ENCODE measurements at places on chromosomes 3 and 15. TPM values are rescaled to one million over a fixed set of nuclear protein-coding genes. Genes with fewer than 3 reads are reported as not detected.

- DNase-seq, result no peak
These were observed 4.2 kb downstream of the EDEM1 start for GRCh38 chr3:5191555-5192304.

CLDN1 gene
- total RNA-seq, result 197 TPM

- DNase-seq, result no peak
These were observed 36.6 kb upstream of the ALDH1A3 start for GRCh38 chr15:100842756-100843730.

DNA sequence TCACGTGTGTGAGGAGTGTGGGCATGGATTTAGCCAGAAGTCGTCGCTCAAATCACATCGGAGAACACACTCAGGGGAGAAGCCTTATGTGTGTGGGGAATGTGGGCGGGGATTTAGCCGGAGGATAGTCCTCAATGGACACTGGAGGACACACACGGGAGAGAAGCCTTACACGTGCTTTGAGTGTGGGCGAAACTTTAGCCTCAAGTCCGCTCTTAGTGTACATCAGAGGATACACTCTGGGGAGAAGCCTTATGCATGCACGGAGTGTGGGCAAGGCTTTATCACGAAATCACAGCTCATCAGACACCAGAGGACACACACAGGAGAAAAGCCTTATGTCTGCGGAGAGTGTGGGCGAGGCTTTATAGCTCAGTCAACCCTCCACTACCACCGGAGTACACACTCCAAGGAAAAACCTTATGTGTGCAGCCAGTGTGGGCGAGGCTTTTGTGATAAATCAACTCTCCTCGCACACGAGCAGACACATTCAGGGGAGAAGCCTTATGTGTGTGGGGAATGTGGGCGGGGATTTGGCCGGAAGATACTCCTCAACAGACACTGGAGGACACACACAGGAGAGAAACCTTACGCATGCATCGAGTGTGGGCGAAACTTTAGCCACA is 28.1 kb downstream of the ZNF589 start:
- peak; percentile 19 for DNase-seq

GRCh38 chr3:10279384-10280176 is 13.2 kb downstream of the GHRL start:
- DNase-seq, result no peak

GRCh38 chr15:101600035-101600434 is 52.1 kb downstream of the TM2D3 start:
- no peak for DNase-seq

DNA sequence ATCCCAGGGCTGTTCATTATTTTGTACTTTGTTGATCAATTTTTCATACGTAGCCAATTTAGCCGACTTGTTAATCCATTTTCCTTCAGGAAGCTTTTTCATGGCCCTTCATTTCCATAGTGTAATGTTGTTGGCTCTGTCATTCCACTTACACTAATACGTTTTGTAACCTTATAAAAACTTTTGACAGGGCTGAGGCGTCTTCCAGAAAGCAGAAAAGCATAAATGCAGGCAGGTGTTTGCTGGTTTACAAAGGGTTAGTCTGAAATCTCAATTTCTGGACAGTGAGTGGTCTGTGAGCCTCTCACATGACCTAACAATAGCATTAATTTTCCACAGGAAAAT is 444.0 kb downstream of the OTOL1 start:
- no peak for DNase-seq

NUP210 gene
- total RNA-seq, result 8.4 TPM

GRCh38 chr3:74315291-74315690 is 299.2 kb downstream of the CNTN3 start:
- DNase-seq, result no peak

DNA sequence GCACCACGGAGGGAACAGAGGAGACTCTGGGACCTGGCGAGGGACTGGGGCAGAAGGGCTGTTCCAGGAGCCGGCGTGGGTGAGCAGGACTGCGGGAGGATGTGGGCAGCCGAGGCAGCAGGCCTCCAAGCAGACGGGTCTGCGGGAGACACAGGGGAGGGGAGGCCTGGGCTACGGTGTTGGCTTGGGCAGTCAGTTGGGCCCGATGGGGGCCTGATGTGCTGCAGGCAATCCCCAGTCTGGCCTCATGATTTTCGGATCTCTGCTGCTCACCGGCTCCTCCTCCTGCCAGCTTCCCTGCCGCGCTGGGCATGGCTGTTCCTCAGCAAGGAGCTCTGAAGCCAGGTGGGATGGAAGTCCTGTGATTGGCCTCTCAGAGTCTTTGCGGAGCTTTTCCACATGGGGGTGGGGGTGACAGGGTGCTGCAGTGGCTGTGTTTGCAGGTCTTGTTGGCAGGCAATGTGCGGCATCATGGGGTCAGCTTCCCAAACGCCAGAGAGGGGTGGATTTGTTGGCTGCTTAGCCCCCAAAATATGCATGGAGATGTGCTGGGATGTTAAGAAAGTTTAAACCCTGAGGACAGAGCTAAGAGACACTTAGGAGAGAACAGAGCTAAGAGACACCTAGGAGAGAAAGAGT is 19.3 kb downstream of the MINAR1 start:
- DNase-seq, result no peak

DNA sequence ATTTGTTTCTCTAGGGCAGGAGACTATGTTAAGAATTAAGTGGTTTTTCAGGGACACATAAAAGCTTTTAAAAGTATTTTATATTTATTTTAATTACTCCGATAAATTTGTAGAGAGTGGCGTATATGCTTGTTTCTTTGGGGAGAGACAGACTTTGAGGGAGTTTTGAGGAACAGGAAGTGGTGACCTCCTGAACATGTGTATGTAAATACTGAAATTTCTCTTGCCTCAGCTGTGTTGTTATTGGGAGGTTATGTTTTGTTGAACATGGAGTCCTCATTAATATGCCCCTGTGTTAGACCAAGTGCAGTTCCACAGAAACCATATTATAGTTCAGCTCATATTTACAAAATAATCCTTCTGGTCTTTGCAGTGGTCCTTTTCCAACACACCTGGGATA is 41.8 kb upstream of the UTS2B start:
- no peak for DNase-seq

- no peak for DNase-seq
These were observed 111.6 kb downstream of the TIGIT start for GRCh38 chr3:114405202-114405990.

- DNase-seq, result no peak
These were observed 342.3 kb upstream of the DPPA4 start for GRCh38 chr3:109679664-109680063.

PAK6 gene
- 9.3 TPM for total RNA-seq

HTD2 gene
- 11.5 TPM for total RNA-seq

DNA sequence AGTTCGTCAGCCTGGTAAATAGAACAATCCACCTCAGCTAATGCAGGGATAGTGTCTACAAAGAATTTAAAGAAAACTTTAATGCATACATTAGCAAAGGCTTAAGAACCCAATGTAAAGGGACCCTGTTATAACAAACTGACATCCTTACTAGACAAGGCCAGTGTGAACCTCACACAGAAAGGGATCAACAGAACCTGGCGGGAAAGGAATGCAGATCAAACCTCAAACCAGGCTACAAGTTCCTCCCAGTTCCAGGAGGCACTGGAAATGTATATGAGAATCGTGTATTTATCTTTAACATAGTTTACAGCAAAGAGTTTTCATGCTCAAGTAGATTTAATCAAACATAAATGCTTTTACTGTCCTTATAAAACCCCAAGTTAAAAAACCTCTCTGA is 37.6 kb upstream of the ATP11B start:
- DNase-seq, result no peak

DNA sequence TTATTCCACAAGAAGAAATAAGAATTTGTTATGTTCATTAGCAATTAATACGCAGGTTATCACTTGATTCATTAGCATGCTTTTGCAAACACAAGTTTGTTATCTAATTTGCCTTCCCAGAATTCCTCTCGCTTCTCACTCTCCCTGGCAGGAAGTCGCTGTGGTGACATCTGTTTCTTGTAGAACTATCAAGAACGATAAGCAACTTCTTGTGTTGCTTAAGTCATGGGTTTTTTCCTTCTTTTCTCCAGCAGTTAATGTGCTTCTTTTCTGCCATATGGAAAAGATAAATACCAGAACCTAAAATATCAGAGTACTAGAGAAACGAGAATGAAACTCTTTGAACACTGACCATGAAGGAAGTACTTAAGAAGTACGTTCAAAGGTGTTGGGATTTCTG is 99.8 kb upstream of the CHMP2B start:
- no peak for DNase-seq

- DNase-seq, result peak; percentile 86
These were observed 89.5 kb upstream of the ATP2B2 start for GRCh38 chr3:10594915-10595314.

RARB gene
- total RNA-seq, result not detected

Data from MCF 10A (cell line).